ENCODE measurements at places on chromosomes 6 and 20. TPM values are rescaled to one million over a fixed set of nuclear protein-coding genes. Genes with fewer than 3 reads are reported as not detected.

Gene MCHR2
- not detected for total RNA-seq

Gene OPN5
- not detected for total RNA-seq

Gene ARFGEF3
- total RNA-seq = not detected

Gene C20orf204
- 0.24 TPM for total RNA-seq

Gene STAU1
- total RNA-seq = 38.8 TPM

Gene FITM2
- 4.4 TPM for total RNA-seq

Gene WFDC10B
- not detected for total RNA-seq

Gene CRISP3
- not detected for total RNA-seq

Gene WFDC2
- total RNA-seq = not detected

Gene PGK2
- not detected for total RNA-seq

Gene ARMH2
- not detected for total RNA-seq

Gene GDAP1L1
- not detected for total RNA-seq

Gene RNF5
- total RNA-seq = 63.6 TPM

Gene C20orf144
- total RNA-seq = not detected

Gene BPIFB6
- total RNA-seq = not detected

Gene OR2H1
- total RNA-seq = not detected

Gene SMPDL3A
- total RNA-seq = 2.1 TPM

Gene C6orf52
- total RNA-seq = 2.2 TPM

Data from SJSA1 (cell line).